ENCODE measurements at places on chromosomes 12 and 14.

GRCh38 chr14:98408713-98409112 is 863.3 kb downstream of the BCL11B start:
- DNase-seq, result no peak
- H3K36me3 ChIP-seq, result no peaks in the 10 kb centered on the region
- no peak overlapping the region for H3K27ac ChIP-seq
- H3K4me3 ChIP-seq, result no peak overlapping the region

DNA sequence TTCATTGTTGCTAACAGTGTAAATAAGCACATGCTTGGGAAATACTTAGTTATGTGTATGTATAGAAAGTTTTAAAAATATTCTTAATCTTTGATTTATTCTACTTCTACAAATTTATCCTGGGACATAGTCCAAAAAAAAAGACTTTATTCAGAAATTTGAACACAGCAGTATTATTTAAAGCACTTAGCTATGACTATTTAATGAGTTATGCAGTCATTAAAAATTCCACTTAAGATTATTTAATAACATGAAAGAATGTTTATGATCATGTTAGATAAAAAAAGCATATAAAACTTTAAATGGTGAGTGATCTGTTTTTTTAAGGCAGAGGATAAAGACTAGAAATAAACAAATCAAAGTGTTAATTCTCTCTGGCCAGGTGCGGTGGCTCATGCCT is 78.3 kb downstream of the BAZ1A start:
- no peaks in the 10 kb centered on the region for H3K36me3 ChIP-seq
- no peak overlapping the region for H3K4me3 ChIP-seq
- no peak for DNase-seq
- no peaks in the 10 kb centered on the region for H3K4me1 ChIP-seq
- H3K27me3 ChIP-seq, result no peaks in the 10 kb centered on the region
- no peak overlapping the region for H3K27ac ChIP-seq

DNA sequence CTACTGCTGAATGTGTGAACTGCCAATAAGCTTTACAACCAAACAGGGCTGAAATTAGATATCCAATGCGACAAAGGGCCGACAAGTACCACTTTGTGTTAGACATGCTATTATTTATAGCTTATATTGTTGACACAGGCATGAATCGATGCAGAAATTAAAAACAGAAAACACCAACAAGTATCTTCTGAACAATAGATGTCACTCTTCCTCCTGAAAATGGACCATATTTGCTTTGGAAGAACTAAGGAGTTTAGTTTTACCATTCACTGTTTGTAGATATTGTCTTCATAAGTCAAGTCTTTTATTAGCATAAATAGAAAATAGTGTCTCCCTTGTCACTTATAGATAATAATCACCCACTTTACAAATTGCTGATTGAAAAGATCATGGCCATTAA is 86.5 kb downstream of the LRIG3 start:
- no peaks in the 10 kb centered on the region for H3K4me1 ChIP-seq
- H3K36me3 ChIP-seq, result no peaks in the 10 kb centered on the region
- DNase-seq, result no peak
- no peak overlapping the region for H3K4me3 ChIP-seq

DNA sequence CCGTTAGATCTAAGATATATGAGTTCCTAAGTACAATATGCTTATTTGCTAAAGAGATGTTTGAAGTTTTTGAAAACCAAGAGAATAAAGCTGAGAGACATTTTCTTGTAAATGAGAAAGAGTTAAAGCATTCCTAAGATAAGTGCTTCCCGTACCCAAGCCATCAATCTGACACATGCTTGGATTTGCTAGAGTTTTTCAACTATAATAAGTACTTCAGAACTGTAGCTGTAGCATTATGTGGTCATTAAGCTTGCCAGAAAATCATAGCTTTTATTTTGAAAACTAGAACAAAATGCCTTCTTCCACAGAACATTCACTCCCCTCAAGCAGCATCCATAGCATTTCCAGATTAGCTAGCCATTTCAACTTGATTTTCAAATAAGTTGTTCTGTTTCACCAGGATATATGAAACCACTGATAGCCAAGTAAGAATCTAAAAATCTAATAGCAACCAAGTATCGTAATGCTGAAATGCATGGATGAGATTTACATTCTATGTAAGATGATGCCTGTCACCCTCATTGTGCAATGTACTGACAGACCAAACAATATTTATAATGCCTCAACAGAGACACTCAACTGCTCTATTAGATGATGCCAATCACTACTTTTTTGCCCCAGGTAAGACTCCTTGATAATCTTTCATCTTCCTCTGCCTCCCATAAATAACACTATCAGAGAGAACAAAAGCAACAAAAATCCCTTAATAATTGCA is 8.0 kb downstream of the SNW1 start:
- no peak overlapping the region for H3K4me3 ChIP-seq
- H3K36me3 ChIP-seq, result peaks cover 50% of the 10 kb centered on the region
- DNase-seq, result no peak
- H3K27me3 ChIP-seq, result no peaks in the 10 kb centered on the region
- no peak overlapping the region for H3K27ac ChIP-seq
- H3K4me1 ChIP-seq, result peaks cover 20% of the 10 kb centered on the region
